ENCODE measurements at places on chromosomes 11 and 22.

DNA sequence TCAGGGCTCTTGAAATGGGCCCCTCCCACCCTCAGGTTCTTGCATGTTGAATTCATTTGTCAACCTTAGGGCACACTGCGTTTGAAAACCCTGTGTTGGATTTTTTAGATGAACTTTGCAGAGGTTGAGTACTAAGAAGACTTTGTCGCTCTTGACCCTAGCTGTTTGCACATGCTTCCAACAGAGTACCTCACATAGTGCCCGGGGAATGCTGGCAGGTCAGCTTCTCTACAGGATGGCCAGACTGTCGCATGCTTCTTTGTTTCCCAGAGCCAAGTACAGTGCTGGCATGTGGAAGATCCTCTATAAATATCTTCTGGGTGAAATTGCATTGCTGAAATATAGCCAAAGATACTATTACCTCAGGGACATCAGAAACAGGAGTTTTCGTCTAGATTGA lies 59.9 kb downstream of the FAT3 start:
- DNase-seq: no peak

GRCh38 chr11:73048446-73048845 lies 93.7 kb downstream of the FCHSD2 start:
- no peak for DNase-seq

GRCh38 chr11:59559886-59560285 lies 48.5 kb downstream of the OR4D9 start:
- no peak for DNase-seq

DNA sequence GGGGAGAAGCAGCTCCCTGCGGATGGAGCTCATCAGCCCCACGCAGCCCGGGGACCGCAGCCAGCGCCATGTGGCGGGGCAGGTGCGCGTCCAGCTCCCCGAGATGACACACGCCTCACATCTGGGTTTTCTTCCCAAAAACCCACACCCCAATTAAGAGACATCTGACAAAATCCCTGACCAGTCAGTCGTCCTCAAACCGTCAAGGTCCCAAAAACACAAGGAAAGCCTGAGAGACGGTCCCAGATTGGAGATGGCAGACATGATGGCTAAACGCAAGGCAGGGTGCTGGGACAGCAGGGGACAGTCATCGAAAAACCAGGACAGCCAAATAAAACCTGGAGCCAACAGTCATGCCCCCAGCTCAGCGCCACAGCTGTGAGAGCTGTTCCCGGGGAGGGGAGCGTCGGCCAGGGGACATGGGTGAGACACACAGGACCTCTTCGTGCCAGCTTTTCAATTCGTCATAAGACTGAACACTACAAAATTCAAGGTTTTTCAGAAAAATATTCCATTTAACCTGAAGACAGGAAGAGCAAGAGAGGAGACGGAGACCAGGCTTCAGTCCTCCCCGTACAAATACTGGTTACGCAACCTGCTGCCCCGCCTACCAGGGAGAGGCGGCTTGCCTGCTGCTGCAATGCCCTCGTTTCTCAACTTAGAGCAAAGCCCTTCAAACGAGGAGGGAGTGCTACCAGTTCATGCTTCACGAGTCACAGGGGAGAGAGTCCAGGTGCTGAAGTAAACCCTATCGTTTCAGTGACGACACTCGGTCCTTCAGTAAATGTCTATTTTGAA lies 10.5 kb downstream of the TOLLIP start:
- DNase-seq: no peak

DNA sequence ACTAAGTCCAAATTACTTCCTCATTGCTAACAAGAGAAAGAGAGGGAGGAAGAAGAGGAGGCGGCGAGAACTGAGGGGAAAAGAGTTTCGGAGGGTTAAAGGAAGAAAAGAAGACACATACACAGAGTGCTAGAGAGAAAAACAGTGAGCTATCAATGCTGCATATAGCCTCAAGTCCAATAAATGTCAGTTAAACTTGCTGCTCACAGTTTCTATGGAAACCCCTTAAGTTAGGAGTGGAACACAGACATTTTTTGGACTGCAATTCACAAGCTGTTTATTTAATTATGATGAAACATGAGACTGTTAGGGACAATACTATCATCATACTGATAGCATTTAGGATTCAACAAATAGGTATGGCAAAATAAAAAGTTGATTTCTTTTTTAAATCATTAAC lies 1320.4 kb downstream of the LRRC4C start:
- no peak for DNase-seq

- no peak for DNase-seq
These were observed 660.3 kb downstream of the TBC1D22A start for GRCh38 chr22:47422736-47423135.

DNA sequence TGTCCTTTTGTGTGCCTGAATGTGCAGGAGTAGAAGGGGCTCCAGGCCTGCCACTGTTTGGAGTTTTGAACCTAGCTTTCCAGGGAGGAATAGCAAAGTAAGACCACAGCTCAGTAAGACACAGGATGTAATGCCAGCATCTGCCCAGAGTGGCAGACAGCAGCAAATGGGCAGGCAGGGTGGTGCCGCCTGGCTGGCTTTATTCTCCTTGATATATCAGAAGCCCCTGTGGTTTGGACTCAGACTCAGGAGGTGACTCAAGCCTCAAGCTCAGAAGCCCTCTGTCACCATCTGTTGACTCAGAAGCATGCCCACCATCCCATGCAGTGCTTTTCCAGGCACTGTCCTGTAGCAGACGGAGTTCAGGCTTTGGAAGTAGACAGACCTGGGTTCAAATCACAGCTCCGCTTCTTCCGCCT lies 72.7 kb upstream of the TTC12 start:
- DNase-seq: no peak

- no peak for DNase-seq
These were observed 14.6 kb upstream of the PHLDB1 start for GRCh38 chr11:118592616-118593367.

DNA sequence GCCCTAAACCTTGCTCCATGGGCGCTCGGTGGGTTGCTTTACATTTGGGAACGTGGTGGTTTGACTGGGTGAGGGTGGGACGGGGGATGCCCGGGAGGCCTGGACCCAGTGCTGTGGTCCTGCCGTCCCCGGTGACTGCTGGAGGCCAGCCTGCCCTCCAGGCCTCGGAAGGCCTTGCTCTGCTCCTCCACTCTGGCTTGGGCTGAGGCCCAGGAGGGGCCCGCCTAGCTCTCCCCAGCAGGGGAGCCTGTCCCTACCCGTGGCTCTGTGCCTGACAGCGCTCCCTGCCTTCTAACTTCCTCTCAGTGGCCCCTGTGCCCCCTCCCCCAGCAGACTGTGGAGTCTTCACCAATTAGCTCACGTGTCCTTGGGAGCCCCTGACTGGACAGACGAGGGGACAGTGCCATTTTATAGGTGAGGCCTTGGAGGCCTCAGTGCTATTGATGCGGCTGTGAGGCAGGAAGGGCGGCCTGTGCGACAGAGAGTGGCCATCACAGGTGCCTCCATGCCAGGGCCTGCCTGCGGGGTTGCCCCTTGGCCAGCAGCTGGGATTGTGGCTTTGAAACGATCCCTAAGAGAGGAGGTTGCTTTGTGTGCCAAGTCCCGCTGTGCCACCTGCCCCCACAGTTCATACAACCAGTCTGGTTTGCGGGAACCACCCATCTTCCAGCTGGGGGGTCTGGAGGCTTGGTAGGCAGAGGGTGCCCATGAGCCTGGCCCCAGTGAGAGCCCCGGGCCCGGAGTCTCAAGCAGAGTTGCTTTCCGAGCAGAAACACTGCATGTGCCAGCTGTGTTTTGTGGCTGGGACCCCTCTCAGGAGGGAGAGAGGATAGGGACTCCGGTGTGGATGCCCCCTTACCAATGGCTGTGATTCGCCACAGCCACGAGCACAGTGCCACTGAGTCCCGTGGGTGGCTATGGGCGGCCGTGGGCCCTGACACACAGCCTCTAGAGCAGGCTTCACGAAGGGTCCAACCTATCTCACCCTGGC lies 17.7 kb downstream of the TPCN2 start:
- no peak for DNase-seq

DNA sequence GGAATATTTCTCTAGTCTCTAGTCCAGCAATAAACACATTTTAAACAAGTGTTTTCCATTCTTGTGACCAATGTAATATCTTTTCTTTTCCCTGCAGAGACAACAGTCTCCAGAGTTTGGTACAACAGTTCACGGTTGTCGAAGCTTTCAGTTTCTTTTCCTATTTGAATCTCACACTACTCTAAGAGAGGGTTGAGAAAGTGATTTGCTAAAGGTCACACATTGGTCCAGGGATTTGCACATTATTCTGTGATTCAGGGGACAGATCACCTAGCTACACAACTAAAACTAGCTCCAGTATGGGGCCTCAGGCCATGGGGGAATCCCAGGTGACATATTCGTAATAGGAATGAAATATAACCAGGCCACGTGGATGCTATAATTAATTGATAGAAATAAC lies 132.5 kb downstream of the HIPK3 start:
- no peak for DNase-seq

DNA sequence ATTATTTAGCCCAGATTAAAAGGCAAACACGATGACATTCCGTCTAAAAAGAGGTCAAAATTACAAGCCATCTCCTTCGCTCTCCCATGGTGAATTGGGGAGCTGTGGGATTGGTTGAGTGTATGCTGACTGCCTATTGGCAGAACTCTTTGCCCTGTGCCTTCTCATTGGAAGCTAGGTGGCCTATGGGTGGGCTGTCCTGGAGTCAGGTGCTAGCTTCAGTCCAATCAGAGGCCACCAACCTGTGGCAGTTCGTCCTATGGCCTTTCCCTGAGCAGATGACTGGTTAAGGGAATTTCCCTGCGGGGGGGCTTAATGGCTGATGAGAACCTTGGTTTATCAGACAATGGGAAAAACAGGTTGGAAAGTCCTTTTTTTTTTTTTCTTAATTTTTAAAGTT lies 3.2 kb upstream of the MTMR3 start:
- no peak for DNase-seq

DNA sequence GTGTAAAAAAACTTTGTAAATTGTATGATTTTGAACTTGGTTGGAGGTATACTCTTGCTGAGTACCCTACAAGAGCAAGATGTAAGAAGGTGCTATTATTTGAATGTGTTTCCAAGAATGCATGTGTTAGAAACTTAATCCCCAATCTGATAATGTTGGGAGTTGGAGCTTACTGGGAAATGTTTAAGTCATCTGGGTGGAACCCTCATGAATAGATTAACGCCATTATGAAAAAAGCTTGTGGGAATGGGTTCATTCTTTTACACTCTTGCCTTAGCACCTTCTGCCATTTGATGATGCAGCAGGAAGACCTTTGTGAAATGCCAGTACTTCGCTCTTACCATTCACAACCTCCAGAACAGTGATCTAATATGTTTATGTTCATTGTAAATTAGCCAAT lies 498.3 kb downstream of the TMEM135 start:
- no peak for DNase-seq

DNA sequence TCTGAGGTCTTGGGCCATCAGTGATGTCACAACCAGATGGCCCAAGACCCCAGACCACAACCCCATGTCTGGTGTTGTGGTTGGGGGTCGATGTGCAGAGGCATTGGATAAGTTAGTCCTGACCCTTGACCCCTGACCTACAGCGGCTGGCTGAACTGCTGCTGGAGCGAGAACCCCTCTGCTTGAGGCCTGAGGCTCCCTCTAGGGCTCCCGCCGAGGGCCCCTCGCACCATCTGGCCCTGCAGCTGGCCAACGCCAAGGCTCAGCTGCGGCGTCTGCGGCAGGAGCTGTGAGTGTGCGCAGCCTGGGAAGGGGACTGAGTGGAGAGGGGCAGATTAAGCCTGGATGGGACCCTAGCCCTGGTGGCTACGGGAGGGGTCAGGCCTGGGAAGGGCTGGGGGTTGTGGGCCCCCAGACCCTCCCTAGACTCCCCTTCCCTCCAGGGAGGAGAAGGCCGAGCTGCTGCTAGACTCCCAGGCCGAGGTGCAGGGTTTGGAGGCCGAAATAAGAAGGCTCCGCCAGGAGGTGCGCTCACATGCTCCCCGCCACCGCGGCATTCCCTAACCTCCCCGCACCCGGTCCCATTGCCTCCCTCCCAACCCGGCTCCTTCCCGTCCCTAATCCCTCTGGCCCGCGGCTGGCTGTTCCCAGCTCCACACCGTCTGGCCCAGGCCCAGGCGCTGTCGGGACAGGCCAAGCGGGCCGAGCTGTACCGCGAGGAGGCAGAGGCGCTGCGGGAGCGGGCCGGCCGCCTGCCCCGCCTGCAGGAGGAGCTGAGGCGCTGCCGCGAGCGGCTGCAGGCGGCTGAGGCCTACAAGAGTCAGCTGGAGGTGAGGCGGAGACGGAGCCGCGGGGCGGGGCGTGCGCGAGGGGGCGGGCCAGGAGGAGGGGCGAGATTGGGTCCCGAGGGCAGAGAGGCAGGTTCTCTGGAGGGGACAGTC lies 2.1 kb downstream of the CCDC88B start:
- peak; percentile 88 for DNase-seq

- no peak for DNase-seq
These were observed 985 bp downstream of the MPZL2 start for GRCh38 chr11:118263112-118263511.

- peak; percentile 35 for DNase-seq
These were observed 8.3 kb upstream of the SORL1 start for GRCh38 chr11:121443688-121444275.

- no peak for DNase-seq
These were observed 7.3 kb upstream of the SCGB1A1 start for GRCh38 chr11:62411524-62411923.
